ENCODE measurements at places on chromosomes 6 and 20. TPM values are rescaled to one million over a fixed set of nuclear protein-coding genes. Genes with fewer than 3 reads are reported as not detected.

DNA sequence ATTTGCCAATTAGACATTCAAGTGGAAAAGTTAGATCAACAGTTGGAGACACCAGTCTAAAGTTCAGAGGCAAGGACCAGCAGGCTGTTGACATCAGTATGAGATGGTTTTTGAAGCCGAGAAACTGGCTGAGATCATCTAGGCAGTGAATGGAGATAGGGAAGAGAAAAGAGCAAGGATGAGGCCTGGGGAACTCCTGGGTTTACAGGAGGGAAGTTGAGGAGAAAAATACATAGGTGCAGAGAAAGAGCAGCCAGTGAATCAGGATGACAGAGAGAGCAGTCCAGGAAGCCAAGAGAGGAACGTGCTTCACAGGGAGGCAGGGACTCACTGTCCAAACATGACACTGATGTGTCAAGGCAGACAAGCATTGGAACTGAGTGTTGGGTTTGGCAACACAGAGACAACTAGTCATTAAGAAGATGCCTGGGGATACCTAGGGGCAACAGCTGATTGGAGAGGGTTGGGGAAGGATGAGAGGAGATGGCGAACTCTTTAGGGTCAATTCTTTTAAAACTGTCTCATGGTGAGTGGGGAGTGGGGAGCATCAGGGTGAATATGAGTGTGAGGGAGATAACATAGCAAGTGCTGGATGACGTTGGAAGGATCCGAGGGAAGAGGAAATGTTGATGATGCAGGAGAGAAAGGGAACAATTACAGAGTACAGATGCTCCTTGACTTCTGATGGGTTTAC lies 13.2 kb upstream of the SALL4 start:
- DNase-seq, result no peak

DNA sequence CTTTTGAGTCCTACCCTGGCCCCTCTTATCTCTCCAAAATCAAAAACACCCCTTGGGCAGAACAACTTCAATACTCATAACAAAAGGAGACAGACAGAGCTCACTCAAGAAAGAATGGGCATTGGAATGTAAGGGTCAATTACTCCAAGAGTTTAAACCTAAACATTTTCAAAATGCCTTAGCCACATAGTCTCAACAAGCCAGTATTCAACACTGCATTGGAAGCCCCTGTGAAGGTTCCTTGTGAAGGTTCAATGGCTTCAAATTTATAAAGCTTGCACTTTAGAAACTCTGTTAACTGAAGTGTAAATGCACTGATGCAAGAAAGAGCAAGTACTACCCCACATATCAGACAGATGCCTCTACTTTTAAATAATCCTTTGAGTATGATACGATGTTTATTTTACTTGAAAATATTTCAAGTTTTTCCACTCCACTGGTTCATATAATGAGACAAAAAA lies 139.1 kb upstream of the LAMP5 start:
- DNase-seq, result no peak

DNA sequence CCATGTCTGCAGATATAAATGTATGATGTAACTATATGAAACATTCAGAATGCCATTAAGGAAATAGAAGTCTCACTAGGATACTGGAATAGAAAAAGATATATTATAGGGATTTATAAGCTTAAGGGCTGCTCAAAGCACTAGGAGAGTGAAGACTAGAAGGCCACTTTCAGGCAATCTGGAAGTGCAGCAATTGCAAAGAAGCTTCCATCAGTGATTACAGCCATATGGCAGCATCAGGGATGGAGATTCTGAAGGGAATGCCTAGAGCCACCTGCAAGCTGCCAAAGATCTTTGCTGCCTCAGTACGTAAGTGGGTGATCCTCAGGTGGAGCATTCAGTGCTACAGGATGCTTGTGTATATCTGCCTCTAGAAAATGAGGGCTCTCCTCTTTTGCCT lies 796.2 kb upstream of the EPHA7 start:
- no peak for DNase-seq

DNA sequence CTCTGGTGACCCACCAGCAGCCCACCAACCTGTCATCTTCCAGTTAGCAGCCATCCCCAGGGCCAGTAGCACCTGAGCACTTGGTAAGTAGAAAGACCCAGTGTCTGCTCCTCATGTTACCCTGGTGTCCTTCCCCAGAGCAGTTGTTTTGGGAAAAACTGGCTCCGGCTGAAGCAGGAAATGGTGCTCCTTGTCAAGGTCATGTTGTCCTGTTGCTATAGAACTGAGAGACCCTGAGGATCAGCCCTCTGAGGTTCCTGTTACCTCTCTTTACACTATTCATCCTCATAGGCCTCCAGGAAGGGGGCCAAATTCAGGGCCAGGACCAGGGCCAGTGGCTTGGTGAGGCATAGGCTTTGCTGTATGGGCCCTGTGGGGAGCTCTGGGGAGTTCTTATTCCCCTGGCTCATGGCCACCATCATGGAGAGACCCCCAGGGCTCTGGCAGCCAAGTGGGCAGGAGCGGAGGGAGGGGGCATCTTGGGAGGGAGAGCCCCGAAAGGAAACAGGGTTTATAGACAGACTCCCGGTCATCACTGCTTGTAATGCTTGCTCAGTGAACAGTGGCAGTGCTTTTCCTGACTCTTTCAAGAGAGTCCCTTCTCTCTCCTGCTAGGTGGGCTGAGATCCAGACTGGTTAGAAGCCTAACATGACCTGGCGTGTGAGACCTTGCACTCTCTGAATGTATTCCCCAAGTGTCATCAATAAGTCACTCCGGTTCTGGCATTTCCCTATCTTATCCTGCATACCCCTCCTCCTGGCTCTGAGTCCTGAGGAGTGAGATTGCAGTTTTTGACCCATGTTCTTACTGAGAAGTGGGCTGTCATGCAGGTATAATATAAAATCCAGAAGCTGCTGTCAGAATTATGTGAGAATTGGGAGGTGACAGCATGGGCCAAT lies 50.7 kb downstream of the PPARD start:
- DNase-seq, result no peak

ZDHHC14 gene
- 7.8 TPM for total RNA-seq

Data from activated CD4-positive, alpha-beta T cell treated with anti-CD3 and anti-CD28 coated beads, Interleukin-2, amount 10 ng/mL, durations not matched to agents 7 days and 5 days (primary cell).